ENCODE measurements at places on chromosomes 13 and 19.

- DNase-seq = no peak
Observed at GRCh38 chr19:41376241-41376997, at the start of gene TMEM91. TSS of gene TMEM91 (plus strand) at chr19:41376533. CDS start at chr19:41378310, 1,777 bp downstream.

GRCh38 chr13:109100705-109101304 lies 471.4 kb downstream of the MYO16 start:
- no peak for DNase-seq

DNA sequence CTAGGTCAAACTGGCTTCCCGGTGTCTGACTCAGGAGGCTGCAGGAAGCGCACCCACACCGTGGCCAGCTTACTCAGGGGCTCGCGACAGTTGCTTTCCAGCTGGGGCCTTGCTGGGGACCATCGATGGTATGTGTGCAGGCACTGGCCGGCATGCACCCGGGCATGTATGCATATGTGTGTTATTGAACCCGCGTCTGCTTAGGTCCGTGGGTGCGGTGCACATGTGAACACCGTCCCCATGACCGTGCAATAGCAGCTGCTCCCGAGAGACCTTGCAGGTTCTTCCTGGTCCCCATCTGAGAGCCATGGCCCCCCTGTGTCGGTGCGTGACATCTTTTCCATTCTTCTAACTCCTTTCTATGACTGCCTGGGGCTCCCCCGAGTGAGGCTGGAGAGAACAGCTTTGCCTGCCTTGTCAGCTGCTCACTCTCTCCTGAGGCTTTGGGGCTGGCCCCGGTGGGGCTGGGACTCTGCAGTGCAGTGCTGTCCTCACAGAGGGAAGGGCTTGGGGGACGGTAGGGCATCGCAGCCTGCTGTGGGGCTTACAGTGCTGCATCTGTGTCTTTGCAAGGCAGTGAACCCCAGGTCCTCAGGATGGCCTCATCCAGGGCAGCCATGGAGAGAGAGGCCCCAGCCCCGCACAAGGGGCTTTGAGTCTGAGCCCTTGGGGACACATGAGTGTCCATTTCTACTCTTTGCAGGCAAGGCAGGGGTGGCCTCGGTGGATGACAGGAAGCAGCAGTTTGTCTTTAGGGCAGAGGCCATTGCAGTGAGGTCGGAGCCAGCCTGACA lies 65.1 kb downstream of the CHST8 start:
- DNase-seq = no peak

GRCh38 chr13:105961438-105961837 lies 574.0 kb downstream of the EFNB2 start:
- no peak for DNase-seq

DNA sequence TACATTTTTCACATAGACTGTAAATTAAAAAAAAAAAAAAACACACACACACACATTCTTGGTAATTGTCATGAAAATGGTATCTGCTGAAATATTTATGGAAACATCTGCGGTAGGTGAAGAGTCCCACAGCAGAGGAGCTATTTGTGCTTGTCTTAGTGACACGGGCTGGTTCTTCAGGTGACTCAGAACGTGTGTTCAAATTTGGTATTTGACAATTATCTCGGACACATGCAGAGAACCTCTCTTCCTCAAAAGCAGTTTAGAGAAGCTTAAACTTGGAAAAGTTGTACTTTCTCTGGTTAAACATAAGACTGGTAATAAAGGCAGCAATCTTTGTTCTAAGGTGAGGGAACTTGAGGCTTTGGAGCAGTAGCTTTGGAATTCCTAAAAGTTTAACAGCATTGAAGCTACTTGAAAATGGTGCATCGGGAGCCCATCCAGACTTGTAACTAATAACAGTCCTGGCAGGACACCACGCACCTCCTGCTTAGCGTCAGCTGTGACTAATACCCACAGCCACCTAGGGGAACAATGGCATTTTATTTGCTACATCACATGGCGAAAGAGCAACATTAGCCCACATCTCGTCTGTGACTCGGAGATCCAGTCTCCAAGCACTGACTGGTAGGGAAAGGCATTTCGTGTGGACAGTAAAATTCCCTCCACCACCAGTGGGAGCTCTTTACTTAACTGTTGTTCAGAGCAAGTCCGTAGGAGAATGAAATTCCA lies 1505.1 kb upstream of the SLC10A2 start:
- DNase-seq = peak; percentile 61

DNA sequence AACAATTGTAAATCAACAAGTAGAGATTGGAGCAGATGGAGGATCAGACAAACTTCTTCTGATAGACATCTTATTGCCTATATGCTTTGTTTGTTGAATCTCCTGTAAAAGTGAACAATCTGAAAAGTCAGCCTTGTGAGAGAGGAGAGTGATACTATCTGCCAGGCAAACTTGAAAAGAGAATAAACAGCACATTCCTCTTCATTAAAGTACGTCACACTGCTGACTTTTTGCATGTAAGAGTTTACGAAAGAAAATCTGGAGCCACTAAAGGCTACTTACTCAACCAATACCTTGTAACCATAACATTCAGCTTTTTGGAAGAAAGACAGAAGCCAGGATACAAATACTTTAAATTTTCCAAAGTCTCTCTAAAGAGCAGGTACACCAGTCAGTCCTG lies 42.5 kb downstream of the EDNRB start:
- DNase-seq = no peak

DNA sequence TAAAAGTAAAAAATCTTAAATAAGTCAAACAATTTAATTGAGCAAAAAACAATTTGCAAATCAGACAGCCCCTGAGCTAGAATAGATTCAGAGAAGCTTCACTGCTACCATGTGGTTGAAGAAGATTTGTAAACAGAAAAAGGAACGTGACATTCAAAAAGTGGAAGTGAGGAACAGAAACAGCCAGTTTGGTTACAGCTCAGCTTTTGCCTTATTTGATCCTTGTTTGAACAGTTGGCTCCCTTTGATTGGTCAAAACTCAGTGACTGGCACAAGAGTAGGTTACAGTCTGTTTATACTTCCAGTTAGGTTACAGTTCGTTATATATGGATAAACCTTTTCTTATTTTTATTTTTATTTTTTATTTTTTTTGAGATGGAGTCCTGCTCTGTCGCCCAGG lies 5.8 kb downstream of the ZNF221 start:
- DNase-seq = no peak

GRCh38 chr19:15187026-15188007 lies 13.5 kb downstream of the NOTCH3 start:
- DNase-seq = no peak

- no peak for DNase-seq
Observed at GRCh38 chr19:41427647-41428480, 690 bp upstream of the B3GNT8 start.

DNA sequence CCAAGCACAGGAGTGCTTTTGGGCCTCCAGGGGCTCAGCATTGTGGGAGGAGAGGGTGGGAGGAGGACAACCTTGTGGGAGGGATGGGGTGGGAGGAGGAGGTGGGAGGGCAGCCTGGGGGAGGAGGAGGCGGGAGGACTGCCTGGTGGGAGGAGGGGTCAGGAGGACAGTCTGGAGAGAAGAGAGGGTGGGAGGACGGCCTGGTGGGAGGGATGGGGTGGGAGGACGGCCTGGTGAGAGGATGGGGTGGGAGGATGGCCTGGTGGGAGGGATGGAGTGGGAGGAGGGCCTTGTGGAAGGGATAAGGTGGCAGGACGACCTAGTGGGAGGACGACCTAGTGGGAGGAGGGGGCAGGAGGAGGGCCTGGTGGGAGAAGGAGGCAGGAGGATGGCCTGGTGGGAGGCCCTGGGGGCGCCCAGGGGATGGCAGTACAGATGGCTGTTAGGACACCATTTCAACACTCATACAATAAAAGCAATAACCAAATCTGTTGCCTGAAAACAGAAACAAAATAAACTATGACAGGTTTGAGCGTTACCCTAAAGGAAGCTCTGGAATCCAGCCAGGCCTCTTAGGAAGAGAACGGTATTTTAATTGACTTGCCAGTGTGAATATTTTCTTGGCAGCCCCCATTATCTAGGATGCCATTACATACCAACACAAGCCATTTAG lies 63.7 kb downstream of the CRYL1 start:
- DNase-seq = no peak

DNA sequence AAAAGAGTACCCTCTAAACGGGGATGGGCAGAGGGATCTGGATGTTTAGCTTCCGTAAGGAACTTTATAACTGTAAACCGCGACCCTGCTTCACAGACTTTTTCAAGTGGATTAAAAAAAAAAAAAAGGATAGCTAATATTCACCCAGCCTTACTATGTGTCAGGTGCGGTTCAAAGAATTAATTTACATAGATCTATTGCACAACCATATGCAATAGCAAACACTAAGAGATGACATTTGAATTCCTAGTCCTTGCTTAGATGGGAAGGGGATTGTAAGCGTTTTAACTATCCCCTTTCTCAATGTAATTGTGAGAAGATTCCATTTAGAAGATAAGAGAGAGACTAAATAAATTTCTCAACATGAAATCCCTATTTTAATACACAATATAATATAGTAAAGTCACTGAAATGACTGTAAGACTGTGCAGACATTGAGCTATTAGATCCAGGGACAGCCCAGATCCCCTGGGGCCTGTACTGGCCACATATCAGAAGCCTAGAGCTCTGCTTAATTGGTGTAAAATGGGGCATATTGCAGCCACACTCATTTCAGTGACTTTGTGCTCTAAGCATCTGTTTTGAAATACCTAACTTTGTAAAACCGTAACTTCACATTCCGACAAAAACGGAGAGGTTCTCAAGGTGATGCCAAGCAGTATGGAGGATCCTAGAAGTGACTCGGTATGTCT lies 13.6 kb downstream of the LATS2 start:
- DNase-seq = no peak

- DNase-seq = no peak
Observed at GRCh38 chr13:80386002-80386401, 45.1 kb upstream of the SPRY2 start.

- DNase-seq = no peak
Observed at GRCh38 chr19:48511800-48512503, at the start of gene LMTK3. TSS of gene LMTK3 (minus strand) at chr19:48511835. CDS start at chr19:48511576, 259 bp downstream.

- DNase-seq = no peak
Observed at GRCh38 chr13:21109168-21109567, 47.8 kb upstream of the LATS2 start.

- DNase-seq = no peak
Observed at GRCh38 chr13:94646904-94647303, 45.2 kb downstream of the GPR180 start.

DNA sequence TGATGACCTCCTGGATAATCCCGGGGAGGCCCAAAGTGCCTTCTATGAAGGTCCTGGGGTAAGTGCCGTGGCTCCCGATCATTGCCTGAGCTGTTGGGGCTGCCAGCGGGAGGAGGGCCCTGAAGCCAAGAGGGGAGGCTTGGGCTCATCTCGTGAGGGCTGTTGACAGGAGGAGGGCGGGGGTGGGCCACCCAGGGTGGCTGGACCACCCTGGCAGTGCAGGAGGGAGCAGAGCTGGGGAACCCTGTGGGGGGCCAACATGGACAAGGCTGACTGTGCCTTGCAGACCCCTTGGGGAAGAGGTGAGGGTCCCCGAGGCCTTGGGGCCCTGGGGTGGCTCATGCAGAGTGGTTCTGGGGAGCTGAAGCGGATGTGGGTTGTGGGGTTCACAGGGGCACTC lies 37.4 kb upstream of the EHD2 start:
- DNase-seq = no peak

DNA sequence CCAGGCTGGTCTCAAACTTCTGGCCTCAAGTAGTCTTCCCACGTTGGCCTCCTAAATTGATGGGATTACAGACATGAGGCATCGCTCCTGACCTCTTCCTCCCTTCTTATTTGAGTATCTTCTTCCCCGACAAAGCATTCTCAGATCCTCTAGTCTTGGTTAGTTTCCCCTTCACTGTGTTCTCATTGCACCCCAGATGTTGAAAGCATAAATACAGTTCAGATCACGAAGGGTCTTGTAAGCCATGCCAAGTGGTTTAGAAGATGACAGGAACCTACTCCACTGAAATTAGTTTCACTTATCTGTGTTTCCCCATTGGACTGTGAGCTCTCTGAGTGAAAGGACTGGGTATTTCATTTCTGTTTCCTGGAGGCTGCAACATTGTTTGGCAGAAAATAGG lies 100.7 kb downstream of the DGKH start:
- DNase-seq = no peak

GRCh38 chr19:13299838-13300237 lies 149.6 kb downstream of the IER2 start:
- DNase-seq = no peak

- DNase-seq = no peak
Observed at GRCh38 chr19:1102407-1103131, 1.2 kb upstream of the GPX4 start.

DNA sequence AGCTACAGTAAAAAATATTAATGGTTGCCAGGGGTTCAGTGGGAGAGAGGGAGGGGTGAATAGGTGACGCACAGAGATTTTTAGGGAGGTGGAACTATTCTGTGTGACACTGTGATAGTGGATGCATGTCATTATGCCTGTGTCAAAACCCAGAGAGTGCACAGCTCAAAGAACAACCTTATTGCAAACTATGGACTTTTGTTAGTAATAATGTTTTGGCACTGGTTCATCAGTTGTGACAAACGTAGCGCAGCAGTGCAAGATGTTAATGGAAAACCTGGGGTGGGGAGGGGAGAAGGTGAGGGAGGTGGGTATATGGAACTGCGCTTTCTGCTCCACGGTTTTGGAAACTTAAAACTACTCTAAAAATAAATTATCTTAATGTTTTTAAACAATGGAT lies 134.6 kb upstream of the RFC3 start:
- no peak for DNase-seq

DNA sequence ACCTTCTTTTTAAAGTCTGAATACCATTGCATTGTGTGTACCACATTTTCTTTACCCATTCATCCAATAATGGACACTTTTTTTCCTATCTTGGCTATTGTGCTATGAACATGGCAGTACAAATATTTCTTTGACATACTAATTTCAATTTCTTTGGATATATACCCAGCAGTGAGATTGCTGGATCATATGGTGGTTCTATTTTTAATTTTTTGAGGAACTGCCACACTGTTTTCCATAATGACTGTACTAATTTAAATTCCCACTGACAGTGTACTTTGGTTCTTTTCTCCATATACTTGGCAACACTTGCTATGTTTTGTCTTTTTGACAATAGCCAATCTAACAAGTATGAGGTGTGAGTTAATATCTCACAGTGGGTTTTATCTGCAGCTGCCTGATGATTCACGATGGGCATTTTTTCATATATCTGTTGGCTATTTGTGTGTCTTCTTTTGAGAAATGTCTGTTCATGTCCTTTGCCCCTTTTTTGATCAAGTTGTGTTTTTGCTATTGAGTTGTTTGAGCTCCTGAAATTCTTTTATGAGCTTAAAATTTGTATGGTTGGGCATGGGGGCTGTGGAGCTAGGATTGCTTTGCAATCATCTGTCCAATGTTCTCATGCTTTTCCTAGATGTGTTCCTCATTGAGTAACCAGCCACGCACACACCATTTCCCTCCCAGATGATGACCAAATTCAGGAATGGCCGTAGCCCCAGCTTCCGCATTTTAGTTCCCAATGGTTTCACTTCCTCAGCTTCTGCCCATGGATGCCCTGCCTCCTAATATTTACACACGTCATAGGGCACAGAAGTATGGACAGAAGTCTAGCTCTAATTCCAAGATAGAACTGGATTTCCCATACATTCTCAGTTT lies 380.0 kb upstream of the SGCG start:
- DNase-seq = no peak

Data from left renal pelvis (tissue), 4 donors.